ENCODE measurements at places on chromosomes 5 and 9. TPM values are rescaled to one million over a fixed set of nuclear protein-coding genes. Genes with fewer than 3 reads are reported as not detected.

GFI1B gene
- total RNA-seq = not detected

C5orf52 gene
- not detected for total RNA-seq

ASPN gene
- total RNA-seq = not detected

LRRTM2 gene
- total RNA-seq = 0.89 TPM

KCNMB1 gene
- total RNA-seq = 0.05 TPM

TRUB2 gene
- total RNA-seq = 10.4 TPM

NTRK2 gene
- under 0.01 TPM for total RNA-seq

SLC6A3 gene
- not detected for total RNA-seq

CYLC2 gene
- not detected for total RNA-seq

SH3GL2 gene
- not detected for total RNA-seq

TSSK1B gene
- 0.30 TPM for total RNA-seq

ANKRD34B gene
- not detected for total RNA-seq

LRRC19 gene
- not detected for total RNA-seq

OR1J2 gene
- not detected for total RNA-seq

ALDH1A1 gene
- total RNA-seq = 141 TPM

MARCOL gene
- not detected for total RNA-seq

VDAC1 gene
- 407 TPM for total RNA-seq

FOXD4L6 gene
- 0.37 TPM for total RNA-seq

PCDHGA5 gene
- 0.92 TPM for total RNA-seq
